ENCODE measurements at places on chromosomes 2 and 18. TPM values are rescaled to one million over a fixed set of nuclear protein-coding genes. Genes with fewer than 3 reads are reported as not detected.

Gene SLC11A1
- total RNA-seq = not detected

DNA sequence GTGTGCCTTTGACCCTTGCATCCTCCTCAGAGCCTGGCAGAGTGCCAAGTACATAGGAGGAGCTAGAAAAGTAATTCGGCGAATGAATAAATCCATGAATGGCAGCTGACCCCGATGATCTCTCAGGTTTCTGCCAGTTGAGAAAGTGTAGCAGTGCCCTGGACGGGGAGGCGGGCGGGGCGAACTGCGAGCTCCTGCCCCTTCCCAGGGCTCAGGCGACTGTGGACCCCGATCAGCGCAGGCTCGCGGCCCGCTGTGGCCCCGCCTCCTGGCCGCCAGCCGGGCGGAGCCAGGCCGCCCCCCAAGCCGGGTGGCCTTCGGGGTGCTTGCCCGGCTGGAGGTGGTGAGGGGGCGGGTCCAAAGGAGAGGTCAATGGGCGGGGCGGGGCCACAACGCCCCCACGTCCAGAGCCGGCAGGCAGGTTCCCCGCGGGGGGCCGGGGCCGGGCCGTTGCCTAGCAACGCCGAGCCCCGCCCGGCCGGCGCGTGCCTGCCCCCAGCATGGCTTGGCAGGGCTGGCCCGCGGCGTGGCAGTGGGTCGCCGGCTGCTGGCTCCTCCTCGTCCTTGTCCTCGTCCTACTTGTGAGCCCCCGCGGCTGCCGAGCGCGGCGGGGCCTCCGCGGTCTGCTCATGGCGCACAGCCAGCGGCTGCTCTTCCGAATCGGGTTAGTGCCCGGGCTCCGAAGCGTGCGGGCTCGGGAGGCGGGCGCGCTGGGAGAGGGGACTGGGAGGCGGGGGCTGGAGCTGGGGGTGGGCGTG, 30.6 kb upstream of the TMBIM1 start:
- DNase-seq = peak; percentile 75

DNA sequence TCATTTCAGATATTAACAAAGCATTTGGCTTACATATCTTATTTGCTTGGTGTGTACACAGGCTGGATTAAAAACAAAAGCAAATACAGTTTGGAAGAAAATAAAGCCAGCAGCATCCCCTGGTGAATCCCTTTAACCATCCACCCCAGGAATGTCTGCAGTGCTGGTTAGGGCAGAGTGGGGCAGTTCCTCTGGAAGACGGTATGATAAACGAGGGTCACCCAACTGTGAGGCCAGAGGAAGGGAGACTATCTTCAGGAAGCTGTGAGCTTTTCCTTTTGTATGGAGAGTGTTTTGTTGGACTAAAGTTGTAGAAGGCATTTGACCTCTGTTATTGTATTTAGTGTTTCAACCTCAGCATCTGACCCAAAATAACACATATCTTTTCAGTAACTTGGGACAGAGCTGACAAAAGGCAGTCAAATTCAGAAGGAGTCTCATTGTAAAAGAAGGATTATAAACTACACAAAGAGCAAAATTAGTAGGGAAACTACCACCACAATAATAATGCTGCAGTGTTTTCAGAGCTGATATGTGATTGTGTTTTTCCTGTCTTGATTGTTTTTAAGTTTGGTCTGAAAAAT, 159.1 kb downstream of the FMNL2 start:
- DNase-seq = no peak

GRCh38 chr2:6423157-6423556, 442.6 kb downstream of the CMPK2 start:
- DNase-seq = peak; percentile 34
